ENCODE measurements at places on chromosomes 7 and 10. TPM values are rescaled to one million over a fixed set of nuclear protein-coding genes. Genes with fewer than 3 reads are reported as not detected.

The ABCC2 gene
- total RNA-seq, result 1.1 TPM

The CREB5 gene
- 5.9 TPM for total RNA-seq

The TMEM130 gene
- total RNA-seq, result not detected

The NUDCD3 gene
- 81.8 TPM for total RNA-seq

Measured in thoracic aorta endothelial cell (primary cell).